ENCODE measurements at places on chromosomes 7 and 10.

DNA sequence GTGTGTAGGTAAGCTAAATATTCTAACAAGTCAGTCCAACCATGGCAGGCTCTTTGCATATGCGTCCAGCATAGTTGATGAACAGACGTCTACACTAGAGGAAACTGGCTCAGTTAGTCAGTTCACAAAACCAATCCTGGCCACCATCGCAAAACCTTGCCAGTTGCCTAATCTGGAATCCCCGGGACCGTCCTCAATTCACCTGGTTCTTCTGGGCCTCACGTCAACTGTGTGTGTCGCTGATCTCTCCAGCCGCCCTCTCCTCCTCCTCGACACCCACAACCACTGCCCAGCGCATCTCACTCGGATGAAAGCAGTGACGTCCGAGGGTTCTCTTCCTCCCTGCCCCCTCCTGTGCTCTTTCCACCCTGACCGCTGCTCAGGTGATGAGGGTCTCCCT, 217.8 kb upstream of the SH2B2 start:
- no peak for DNase-seq

- DNase-seq, result no peak
Measured at GRCh38 chr7:49845626-49846025, 72.2 kb downstream of the VWC2 start.

GRCh38 chr7:151351027-151351426, 9.4 kb downstream of the NUB1 start:
- no peak for DNase-seq

DNA sequence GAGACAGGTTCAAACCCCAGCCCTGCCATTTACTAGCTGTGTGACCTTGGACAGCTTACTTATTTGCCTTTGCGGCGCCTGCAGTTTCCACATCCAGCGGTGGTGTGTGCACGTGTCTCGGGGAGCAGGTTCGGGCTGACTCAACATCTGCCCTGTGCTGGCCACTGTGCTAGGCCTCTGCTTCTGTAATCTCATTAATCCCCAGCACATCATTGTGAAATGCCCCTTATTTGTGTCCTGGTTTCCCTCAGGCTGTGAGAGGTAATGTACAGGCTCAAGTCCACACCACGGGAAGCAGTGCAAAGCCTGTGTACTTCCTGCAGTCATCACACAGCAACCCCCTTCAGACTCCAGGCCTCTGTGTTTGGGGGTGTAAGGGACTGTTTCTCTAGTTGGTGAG, 285.7 kb downstream of the RPS24 start:
- DNase-seq, result no peak

DNA sequence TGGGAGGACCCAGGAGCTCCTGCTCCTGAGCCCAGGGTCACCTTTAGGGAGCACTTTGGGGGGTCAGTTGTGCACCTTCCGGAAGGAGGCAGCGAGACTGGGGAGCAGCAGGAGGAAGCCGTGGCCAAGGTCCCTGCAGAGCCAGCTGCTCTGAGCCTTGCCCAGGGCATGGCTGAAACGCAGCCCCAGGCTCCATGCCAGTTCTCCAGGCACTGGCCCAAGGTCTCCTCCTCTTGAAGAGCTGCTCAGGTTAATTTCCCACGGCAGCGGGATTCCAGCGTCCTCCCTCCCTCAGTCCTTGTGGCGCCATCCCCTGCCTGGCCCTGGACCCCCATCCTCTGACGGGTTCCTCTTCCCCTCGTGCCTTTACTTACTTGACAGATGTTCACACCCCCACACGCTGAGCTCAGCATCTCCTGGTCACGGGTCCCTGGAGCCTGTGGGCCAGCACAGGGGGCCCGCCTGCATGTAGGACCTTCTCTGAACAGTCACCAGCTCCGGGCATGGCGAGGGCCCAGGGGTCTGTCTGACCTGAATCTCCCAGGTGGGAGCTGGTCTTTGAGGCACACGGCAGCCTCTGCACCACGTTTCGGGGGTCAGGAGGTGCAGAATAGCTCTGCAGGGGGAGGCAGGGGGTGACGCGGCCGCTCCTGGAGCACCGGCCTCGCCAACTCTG, 16.7 kb upstream of the CFAP46 start:
- DNase-seq, result no peak

DNA sequence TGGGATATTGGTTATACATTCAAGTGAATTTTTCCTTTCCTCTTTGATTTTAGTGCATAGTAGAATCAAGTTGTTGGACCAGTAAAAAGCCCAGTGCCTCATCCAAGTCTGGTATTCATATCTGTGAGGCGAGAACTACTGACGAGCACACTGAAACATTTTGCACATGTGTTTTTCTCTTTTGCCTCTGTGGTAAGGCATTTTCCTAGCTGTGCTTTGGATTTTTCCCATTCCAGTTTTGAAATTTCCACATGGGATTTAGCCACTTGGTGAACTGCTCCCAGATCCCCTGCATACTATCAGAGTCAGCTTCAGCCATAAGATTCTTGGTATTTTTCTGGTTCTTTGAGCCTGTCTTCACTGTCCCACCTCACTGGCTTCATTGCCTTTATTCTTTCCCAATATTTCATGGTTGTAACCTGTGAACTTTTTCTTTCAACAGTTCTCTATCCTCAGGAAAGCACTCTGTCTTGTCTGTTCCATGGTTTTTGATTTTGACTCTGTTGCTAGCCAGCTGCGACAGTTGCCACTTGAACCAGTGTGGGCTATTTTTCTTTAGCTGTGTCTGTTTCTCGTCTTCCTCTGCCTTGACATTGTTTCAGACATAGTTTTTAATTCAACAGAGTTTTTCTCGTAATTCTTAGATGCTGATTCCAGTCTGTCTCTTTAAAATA, 239.0 kb downstream of the REEP3 start:
- DNase-seq, result no peak

DNA sequence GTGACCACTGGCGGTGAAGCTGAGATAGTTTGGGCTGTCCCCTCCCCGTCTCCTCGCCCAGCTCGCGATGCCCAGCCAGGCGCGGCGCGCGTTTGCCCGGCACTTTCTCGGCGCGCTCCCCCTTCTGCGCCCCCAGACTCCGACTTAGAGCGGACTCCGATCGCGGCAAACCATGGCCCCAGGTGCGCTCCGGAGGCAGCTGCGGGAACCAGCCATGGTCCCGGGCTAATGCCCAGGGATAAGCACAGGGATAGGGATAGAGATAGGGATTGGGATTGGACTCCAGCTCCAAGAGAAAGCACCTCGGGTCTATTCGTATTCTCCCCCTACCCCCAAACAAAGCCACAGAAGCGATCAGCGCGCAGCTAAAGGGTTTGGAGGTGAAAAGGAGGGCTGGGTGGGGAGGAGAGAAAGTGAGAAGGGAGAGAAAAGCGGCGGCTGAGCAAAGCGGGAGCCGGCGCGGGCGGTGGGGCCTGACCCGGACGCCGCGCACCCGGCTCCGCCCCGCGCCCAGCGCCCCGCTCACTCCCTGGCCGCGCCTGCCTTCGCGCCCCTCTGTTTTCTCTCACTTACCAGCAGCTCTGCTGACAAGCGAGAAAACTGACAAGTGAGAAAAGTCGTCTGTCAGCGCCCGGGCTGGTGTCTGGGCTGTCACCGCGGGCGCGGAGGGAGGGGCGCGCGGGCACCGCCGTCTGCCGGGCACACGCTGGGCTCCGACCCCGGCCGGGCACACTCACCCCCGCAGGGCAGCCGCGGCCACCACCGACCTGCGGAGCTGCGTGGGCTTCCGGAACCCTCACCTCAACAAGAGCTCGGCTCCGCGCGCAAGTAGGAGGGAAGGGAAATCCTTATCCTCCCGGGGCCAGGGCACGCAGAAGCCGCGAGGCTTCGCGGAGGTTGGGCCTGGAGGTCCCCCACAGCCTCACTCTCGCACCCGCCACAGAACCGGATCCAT, at the start of gene PDE1C:
PDE1C (minus strand) TSS at position 2 of the 955 bp plus-strand sequence.
- no peak for DNase-seq

GRCh38 chr7:115988401-115988800, 42.2 kb downstream of the TFEC start:
- no peak for DNase-seq

- no peak for DNase-seq
Measured at GRCh38 chr7:73705551-73705920, 13.9 kb downstream of the STX1A start.

DNA sequence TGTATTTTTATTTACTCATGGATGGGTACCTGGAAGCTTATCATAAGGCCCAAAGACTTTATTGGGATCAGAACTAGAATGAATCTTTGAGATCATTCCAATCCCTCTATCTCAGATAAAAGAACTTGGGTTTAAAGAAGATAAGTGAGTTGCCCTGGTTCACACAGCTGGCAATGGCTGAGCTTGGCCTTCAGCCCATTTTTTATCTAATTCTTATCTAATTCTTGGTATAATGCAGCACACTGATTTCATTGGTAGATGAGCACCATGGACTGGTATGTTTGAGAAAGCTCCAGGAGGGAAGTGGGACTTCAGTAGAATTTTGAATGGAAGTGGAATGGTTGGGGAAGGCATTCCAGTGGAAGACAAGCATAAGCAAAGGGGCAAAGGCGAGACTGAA, 558.9 kb downstream of the REEP3 start:
- no peak for DNase-seq

DNA sequence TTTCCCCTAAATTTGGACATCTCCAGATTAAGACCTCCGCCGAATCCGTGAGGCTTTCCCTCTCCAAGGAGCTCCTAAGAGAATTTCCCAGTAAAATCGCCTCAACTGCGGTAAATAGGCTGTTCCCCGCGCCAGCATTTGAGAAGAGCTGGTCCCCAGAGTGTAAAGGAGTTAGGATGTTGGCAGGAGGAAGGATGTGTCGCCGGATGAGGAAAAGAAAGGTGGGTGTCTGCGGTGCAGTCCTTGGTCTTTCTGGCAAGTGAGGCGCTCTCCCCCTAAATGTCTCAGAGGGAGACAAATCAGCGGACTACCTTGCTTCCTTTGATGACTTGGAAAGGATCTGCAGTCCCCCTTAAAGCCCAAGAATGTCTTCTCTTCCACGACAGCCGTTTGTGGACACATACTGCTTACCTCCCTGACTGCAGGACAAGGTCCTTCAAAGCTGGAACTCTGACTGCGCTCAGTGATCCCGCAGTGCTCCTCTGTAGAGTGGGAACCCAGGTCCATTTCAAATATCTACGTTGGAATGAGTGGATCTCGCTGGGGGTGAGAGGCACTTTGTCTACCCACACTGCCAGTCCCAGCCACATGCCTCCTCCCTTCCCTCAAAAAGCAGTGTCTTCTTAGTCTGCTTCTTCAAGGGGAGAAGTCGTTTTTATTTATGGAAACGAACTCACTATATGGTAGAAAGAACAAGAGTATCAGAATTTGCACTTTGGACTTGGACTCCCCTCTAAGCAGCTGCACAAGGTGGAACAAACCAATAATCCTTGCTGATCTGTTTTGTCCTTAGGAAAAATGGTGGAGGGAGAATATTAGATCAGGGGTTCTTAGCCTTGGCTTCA, 1.1 kb upstream of the DLG5 start:
- no peak for DNase-seq

DNA sequence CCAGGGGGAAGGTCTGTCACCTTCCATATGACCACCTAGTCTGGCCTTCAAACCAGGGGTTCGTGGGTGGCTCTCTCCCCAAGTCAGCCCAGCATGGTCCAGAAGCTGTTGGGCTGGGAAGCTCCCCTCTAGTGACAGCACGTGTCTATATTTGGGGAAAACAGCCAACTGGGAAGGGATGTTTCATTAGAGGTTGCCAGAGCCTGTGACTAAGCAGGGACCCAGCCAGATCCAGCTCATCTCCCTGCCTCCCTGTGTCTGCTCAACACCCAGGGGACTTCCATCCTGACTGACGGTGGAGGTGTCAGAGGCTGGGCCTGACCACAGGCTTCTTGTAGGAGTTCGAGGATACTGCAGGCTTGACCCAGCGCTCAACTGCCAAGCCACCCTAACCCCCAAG, 10.5 kb downstream of the STYXL1 start:
- DNase-seq, result no peak

GRCh38 chr7:111266613-111267012, 175.7 kb downstream of the LRRN3 start:
- DNase-seq, result no peak

DNA sequence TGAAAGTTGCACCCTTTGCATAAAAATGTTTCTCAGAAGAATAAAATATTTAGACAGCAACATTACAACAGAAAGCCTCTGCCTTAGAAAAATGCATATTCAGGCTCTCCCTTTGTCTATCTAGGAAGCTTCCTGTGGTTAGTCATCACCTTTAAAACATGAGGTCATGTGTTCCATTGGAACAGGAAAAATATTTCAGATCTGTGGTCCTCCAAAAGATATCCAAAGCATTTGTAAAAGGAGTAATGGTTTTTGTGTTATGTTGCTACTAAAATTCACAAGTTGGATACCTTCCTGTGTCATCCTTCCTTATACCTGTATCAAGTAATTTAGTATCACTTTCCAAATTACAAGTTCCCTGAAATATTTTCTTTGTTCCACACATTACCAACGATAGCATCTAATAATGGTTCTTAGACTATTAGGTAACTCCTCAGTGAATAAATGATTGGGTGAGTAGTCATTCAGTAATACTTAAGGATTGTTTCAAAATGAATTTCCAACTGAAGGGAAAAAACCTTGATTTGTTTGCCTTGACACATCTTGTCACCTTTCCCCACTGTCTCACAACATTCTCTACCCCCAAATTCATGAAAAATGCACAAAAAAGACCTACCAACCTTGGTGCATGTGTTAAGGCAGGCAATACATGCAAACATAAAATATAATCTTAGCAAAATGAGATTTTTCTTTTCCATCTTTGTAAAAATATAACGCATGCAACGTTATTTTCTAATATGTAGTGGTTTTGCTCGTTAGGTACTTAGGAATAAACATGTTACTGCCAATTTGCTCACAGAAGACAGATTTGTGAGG, 19.7 kb upstream of the RHOBTB1 start:
- DNase-seq, result no peak

- no peak for DNase-seq
Measured at GRCh38 chr7:146892151-146892550, 775.5 kb downstream of the CNTNAP2 start.

GRCh38 chr10:22445495-22445894, 100.2 kb downstream of the SPAG6 start:
- no peak for DNase-seq

DNA sequence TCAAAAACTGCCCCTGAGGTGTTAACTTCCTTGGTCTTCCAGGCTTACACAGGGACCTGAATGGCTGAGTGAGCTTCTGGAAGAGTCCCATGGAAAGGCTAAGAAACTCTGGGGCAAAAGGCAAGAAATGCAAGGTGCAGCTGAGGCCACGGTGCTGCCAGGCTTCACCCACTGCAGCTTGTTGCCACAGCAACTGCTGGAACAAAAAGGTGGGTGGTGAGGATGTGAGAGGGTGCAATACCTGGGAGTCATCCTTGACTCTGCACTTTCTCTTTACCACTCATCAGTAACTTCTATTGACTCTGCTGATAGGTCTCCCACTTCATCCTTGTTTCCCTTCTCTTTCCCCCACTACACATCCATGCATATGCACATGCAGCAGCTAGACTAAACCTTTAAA, 258.6 kb downstream of the BMPER start:
- no peak for DNase-seq
